ENCODE measurements at places on chromosomes 2 and 18.

DNA sequence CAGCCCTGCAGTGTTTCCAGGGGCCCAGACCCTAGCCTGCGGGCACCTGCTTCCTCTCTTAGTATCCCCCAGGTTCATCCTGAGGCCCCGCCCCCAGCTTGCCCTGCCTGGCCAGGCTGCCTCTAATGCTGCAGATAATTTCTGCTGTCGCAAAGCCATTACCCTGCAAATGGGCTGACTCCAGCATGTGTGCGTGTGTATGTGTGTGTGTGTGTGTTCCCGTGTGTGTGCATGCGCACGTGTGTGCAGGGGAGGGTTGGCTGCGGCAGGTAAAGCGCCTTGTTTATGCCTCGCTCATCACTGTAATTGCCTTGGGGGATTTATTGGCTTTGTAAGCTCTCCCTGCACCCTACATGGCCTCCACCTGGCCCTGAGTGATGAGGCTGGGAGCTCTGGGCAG lies 7.6 kb upstream of the PRSS56 start:
- no peak for DNase-seq

DNA sequence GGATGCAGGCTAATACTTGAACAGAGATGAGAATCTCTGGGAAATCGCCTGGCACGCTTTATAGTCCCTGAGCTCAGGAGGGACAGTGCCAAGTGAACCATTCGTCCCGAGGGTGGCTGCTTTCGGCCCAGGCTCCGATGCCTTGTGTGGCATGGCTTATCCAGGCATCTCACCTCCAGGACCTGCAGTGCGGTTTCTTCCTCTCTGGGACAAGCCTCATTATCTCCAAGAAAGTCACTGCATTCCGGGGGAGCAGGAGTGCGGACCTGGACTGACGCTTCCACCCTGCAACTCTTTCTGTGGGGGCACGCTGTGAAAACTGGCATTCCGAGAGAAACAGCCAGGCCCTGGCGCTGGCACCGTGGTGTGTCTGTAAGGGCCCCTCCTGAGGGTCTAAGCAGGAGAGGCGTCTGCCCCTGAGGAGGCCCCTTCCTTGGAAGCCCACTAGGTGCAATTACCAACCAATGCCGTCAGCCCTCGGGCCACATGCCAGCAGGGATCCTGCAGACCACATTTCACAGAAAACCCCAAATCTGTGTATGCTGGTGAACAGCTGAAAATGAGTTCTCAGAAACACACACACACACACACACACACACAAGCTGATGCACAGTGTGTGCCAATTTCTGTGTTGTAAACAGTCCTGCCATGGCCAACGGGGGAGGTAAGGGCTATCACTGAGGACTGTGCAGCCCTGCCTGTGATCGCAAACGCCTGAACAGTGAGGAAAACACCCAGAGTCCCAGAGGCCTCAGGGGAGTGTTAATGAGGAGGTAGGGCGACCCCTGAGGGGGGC lies 351.9 kb upstream of the SALL3 start:
- DNase-seq, result no peak

GRCh38 chr2:111656894-111657293 lies 227.1 kb downstream of the ANAPC1 start:
- no peak for DNase-seq

GRCh38 chr18:50578651-50579050 lies 18.8 kb downstream of the MAPK4 start:
- no peak for DNase-seq

DNA sequence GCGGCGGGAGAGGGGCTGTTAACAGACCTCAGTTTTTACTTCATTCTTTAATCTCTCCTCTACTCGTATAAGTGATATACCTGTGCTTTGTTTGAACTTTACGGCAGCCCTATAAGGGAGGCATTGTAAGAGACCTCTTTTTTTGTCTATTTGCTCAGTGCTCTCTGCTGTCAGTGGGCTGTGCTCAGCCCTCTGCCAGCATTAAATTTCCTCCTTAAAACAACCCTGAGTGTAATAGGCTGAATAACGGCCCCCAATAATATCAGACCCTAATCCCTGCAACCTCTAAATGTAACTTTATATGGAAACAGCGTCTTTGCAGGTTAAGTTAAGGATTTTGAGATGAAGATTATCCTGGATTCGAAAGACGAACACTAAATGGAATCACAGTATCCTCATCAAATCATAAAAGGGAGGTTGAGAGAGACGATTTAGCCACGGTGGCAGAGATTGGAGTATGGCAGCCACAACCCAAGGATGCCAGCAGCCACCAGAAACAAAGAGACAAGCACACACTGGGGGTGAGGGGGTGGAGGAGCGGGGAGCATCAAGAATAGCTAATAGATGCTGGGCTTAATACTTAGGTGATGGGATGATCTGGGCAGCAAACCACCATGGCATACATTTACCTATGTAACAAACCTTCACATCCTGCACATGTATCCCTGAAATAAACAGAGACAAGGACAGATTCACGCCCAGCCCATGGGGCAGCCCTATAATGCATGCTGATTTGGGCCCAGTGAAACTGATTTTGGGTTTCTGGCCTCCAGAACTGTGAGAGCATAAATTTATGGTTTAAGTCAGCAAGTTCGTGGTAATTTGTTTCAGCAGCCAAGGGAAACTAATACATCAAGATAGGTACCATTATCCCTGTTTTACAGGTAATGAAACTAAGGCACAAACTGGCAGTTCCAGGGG lies 894 bp upstream of the FARSB start:
- DNase-seq, result no peak

DNA sequence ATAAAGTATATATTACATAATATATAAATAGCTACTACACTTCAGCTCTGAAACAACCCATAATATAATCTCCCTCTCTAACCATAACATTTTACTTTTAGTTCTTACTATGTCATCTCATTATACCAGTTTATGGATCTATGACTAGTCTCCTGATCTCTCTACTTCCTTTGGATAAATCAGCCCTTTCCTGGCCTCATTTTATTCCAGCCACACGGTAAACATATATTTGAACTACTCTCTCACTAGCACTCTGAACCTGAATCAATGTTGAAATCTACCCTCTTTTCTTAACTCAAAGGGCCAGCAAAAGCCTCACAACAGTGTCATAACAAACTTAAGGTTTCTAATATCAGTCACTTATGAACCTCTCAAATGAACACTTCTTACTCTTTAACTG lies 62.6 kb downstream of the BAZ2B start:
- DNase-seq, result no peak

DNA sequence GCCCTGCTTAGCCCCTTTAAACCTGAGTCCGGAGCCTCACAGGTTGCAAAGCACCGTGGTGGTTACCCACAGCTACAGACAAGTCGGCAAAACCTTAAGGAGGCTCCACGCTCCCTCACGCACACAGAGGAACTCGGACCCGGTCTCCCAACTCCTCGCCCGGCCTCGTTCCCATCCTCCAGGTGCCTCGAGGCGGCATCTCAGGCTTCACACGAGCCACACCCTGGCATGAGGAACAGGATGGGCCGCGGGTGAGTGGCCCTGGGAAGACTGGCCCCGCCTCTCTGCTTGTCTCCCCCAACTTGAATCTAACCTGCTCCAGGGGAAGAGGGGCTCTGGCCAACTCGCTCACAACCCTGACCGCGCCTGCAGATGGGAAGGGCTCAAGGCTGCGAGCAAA lies 97.4 kb downstream of the EIPR1 start:
- no peak for DNase-seq

GRCh38 chr2:75640621-75641121 lies 5.9 kb upstream of the MRPL19 start:
- DNase-seq, result peak; percentile 31

DNA sequence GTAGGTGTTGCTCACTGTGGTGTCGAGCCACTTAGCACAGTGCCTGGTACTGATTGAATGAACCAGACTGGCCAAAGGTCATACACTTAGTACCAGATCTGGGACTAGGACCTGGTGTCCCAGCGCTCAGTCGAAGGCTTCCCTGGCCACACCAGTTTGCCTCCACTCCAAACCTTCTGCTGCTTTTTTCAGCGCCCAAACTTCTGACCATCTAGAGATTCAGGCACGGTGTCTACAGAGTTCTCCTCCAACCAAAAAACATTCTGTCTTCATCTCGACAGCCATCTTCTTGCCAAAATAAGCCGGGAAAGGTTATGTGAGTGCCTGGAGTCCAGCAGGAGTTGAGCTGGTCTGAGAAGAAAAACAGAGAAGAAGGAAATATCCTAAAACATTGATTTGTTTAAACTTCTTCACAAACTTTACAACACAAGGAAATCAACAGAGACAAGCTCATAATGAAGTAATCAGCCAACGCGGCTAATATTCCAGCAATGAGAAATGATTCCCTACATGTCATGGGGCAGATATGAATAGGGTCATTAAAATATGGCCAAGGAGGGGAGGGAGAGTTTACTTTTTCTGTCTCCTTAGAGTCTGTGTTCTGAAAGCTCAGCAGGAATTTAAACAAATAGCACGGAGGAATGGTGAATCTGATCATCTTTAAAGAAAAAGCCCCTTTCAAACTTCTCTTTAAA lies 2.3 kb upstream of the GLI2 start:
- no peak for DNase-seq

- no peak for DNase-seq
These were observed 513.5 kb downstream of the CMPK2 start for GRCh38 chr2:6352247-6352646.

GRCh38 chr2:219598308-219599078 lies 836 bp downstream of the STK11IP start:
- DNase-seq, result peak; percentile 36

DNA sequence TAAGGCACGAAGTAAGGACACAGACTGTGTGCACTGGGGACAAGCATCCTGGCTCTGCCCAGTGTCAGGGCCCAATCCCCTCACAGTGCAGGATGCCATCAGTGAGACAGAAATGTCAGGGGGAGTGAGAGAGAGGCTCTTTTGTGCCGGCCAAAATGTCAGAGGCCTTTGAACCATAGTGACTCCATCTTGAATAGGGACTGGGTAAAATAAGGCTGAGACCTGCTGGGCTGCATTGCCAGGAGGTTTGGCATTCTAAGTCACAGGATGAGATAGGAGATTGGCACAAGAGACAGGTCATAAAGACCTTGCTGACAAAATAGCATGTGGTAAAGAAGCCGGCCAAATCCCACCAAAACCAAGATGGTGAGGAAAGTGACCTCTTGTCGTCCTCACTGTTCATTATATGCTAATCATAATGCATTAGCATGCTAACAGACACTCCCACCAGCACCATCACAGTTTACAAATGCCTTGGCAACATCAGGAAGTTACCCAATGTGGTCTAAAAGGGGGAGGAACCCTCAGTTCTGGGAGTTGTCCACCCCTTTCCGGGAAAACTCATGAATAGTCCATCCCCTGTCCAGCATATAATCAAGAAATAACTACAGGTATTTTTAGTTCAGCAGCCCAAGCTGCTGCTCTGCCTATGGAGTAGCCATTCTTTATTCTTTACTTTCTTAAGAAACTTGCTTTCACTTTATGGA lies 337.4 kb downstream of the LPIN1 start:
- no peak for DNase-seq

GRCh38 chr2:193350509-193350908 lies 1155.8 kb upstream of the TMEFF2 start:
- no peak for DNase-seq

DNA sequence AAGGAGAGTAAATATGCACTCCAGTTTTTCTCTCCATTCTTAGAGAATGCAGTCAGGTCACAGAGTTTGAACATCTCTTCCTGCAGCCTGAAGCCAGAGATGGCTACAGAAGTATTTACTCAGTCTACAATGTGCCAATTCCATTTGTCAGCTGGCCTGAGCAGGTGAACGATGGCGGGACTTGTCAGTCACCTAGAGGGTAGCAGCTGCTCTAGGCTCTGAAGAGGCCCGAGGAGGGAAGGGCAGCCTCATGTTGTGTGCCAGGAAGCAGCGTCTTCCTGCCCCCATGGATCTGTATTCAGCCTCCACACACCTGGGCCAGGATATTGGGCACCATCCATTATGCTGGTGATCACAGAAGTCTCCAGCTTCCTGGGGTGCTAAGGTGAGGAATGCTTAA lies 316.7 kb upstream of the CHAC2 start:
- peak; percentile 74 for DNase-seq

DNA sequence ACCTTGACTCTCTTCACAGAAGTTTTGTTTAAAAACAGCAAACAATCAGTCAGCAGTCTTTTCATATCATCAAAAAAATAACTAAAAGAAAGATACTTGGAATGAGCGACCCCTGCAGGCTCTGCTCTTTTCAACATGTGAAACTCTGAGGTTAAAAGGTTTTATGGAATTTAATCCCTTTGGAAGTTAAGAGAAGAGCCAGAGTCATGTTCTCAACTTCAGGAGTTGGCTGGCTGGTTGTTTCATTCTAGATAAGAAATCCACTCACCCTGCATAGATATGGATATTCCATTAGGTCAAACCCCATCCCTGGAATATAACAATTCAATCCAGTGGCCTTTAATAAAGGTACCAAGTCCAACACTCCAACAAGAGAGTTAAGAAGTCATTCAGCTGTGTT lies 115.6 kb upstream of the RMDN2 start:
- DNase-seq, result no peak

DNA sequence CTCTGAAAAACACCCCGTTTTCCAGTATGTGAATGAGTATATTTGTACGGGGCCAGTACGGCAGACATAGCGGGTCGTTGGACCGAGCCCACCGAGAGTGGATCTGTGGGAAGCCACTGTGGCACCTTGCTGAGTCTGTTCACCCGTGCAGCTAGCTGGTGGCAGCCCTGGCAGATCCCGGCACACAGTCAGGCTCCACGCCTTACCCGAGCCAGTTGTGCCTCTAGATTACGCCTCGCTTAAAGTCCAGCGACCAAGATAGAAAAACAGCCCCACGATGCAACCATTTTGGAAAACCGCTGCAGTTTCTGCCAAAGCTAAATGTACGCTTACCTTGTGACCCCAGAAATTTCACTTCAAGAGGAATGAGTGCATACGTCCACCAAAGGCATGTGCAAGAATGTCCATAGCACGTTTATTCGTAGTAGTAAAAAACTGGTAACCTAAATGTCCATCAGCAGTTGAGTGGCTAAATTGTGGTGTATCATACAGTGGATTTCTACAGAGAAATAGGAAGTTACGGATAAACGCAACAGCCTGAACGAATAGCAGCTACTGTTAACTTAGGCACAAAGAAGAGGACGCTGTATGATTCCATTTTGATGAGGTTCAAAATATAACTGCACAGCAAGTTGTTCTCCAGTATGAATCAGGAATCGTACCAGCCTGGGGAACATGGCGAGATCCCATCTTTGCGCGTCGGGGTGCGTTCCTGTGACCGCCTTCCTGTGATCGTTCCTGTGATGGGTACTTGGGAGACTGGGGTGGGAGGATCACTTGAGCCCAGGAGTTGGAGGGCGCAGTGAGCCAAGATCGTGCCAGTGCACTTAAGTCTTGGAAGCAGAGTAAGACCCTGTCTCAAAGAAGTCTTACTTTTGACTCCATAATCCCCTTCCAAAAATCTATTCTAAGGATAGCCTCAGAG lies 688 bp upstream of the WDR33 start:
- no peak for DNase-seq

- DNase-seq, result peak; percentile 42
These were observed 334.5 kb downstream of the SMAD2 start for GRCh38 chr18:47595831-47596501.

Measured in COR-L47 (cell line).